ENCODE measurements at places on chromosomes 12 and 14.

DNA sequence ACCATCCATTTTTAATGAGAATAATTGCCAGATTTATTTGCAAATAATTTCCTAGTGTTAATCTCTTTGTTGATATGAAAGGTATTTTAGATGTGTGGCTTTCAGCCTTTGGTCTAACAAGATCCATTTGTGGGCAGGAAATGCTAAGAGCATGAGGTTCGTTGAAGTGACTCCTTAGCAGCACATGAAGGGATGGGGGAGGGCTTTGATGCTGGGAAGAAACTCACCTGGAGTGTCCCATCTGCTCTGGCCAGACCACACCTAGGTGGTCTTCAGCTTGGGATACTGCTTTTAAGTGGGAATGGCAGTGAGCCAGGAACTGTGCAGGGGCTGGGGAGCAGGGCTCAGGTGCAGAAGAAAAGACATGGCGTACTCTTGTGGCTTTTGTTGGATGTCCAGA, 13.6 kb downstream of the SFSWAP start:
- no peak for DNase-seq

DNA sequence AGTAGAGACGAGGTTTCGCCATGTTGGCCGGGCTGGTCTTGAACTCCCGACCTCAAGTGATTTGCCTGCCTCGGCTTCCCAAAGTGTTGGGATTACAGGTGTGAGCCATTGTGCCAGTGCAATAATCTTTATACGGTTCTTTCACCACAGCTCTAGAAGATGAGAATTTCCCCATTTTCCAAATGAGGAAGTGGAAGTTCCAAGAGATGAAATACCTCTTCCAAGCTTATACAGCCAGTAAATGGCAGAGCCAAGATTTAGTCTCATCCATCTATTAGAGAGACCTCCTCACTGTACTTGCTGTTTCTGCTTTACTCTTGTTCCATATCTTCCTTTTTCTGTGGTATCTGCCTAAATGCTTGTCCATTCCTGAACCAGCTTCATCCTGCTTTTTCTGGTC, 3.1 kb upstream of the LMNTD1 start:
- DNase-seq, result no peak

DNA sequence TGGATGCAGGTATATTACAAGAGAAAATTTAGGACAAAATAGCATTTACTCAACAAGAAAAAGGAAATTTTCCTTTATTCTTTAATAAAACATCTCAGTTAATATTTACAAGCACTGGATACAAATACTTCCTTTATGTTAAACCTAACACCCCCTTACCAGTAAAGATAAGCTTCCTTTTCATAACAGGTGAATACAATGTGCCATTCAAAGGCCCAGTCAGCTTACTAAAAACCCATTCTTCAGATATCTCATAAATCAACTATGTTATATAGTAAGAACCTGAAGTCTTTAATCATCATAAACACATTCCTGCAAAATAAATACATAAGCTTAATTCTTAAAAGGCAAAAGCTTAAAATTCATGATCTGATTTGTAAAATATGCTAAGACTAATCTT, 52.6 kb downstream of the LRP6 start:
- no peak for DNase-seq

DNA sequence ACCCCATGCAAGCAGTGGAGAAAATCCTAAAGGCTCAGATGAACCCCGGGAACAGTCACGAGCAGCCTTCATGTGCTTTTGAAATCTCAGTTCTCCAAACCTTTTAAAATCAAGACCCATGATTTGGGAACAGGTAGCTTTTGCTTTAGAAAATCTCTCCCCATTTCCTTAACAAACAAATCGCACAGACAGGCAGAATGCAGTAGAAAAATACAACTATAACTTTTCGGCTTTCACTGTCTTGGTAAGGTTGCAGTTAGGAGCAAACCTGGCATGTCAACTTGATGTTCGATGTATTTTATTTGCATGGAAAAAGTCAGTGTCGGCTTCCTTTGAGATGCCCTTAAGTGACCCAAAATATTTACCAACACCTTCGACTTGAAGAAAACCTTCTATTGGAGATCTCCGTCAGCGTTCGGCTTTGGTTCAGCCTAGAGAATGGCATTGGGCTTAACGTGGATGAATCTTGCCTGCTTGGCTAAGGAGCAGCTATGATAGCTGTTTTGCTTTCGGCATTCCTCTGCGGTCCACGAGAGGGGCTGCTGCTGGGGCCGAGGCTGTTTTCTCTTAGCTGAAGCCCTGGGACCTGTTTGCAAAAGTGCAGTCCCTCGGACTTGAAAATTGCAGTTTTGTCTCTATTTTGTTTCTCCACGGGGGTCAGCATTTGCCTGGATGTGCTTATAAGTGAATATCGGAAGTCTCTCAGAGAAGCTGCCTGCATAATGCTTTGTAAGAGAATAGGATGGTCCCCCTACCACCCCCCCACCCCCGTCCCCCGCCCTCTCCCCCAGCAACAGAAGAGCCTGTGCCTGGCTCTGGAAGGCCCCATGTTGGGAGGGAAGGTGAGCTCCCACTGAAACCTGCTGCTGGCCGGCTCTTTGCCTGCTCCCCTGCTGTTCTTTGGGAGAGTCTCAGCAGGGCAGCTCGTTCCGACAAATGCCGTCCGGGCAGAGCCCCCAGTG, 122.8 kb downstream of the AACS start:
- no peak for DNase-seq

- no peak for DNase-seq
These were observed 200.6 kb downstream of the AEBP2 start for GRCh38 chr12:19639781-19640415.

GRCh38 chr12:99521664-99522063, 125.9 kb upstream of the GARIN6 start:
- no peak for DNase-seq

DNA sequence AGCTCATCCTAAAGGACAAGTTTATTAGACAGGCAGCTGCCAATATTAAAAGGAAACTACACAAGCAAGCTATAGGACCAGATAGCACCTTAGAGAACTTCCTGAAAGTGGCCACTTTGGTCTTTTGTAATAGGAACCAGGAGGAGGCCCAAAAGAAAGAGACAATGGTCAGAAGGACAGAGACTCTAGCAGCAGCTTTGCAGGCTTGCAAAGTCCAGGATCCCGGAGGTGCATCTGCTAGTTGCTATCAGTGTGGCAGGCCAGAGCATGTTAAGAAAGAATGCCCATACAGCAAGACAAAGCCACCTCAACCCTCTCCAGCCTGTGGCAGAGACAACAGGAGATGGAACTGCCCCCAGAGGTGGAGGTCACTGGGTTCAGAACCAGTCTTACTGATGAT, 23.4 kb downstream of the APOBEC1 start:
- DNase-seq, result no peak

Data from fibroblast of mammary gland (primary cell).